Stimulated activated CD8-positive, alpha-beta memory T cell treated with anti-CD3 and anti-CD28 coated beads, Interleukin-7, amount 100 ng/mL, for 1 hour (primary cell): ENCODE measurements at places on chromosomes 3 and 15.
A peak's percentile ranks its signal among the peaks of the same experiment; 100 is the strongest.

DNA sequence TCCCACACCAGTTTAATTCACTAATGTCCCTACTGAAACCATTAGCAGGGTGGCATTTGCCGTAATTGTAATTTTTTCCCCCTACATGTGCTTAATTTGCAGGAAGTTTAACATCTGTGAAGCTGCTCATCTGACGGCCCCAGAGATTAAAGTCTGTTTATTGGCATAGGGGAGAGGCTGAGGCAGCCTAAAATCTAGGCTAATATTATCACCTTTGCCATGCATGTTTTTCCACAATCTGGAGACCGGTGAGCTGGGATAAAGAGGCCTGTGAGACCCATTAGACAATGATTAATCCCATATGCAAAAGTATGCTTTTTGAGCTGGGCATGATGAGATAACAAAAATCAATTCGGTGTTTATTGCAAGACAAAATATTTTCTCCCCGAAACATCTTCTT is 561.2 kb upstream of the ALCAM start:
- DNase-seq: no peak

- no peak for DNase-seq
Measured at GRCh38 chr15:40246496-40247280, 7.8 kb downstream of the PAK6 start.

- no peak for DNase-seq
Measured at GRCh38 chr15:43253431-43254403, 13.0 kb downstream of the TGM5 start.

GRCh38 chr15:64855205-64855975 is 13.7 kb downstream of the PLEKHO2 start:
- DNase-seq: no peak

DNA sequence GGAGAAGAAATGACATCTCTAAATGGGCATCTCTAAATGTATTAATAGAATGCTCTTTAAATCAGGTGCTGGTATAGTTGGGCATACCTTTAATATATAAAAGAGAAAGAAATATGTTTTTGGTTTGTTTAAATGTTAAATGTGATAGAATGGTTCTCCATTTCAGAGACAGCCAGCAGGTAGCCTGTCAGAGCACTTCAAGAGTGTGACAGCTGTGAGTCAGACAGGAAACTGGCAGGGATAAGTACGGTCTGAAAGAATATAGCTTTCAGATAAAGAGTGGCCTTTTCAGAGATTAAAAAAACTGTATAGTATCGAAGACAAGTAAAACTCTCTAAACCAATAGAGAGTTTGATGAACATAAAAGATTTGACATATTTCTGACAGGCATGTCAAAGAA is 654.1 kb downstream of the IGSF11 start:
- no peak for DNase-seq

- no peak for DNase-seq
Measured at GRCh38 chr15:75215107-75216004, 13.7 kb downstream of the C15orf39 start.

GRCh38 chr3:122382888-122383666 is at the start of gene MIX23:
TSS of gene MIX23 (minus strand) at chr3:122383231. CDS start at chr3:122383224, 7 bp downstream.
- peak; percentile 56 for DNase-seq

DNA sequence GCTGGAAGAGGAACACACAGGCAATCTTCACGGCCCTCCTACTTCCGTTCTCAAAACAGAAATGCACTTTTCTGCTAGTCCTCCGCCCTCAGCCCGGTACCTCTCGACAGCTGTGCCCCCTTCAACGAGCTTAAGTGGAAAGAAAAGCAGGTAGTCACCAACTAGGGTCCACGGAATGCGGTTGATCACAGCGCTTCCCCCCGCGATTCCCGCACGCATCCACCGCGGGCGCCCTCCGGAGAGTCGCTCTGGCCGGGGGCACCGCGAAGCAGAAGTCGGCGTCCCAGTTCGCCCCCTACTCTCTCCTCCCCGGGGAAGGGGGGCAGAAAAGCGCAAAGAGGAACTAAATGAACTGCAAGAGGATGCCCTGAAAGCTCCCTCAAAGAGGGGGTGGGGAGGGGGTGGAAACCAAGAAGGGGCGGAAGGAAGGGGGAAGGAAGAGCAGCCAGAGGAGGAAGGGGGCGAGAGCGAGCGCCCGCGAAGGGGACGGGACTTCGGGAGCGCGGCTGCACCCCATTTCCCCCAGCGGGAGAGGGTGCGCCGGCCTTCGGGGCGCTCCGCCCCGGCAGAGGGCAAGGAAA is 738 bp downstream of the ACAP2 start:
- peak; percentile 6 for DNase-seq

- DNase-seq: no peak
Measured at GRCh38 chr15:29021857-29022256, 136.1 kb downstream of the APBA2 start.

DNA sequence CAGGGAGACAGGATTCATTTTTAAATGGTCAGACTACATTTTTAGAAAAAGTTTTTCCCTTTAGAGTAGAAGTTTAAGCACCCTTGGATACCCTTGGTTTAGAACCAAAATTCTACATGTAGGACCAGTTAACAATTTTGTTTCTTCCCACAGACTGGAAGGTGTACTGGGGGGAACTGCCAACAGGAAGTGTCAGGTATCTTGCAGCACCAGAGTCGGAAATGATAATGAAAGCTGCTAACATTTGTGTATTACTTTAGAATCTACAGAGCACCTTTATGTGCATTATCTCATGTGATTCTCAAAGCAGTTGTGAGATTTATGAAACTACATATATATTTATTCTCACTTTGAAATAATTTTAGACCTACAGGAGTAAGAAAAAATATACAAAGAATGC is 21.5 kb downstream of the SPRED1 start:
- no peak for DNase-seq

DNA sequence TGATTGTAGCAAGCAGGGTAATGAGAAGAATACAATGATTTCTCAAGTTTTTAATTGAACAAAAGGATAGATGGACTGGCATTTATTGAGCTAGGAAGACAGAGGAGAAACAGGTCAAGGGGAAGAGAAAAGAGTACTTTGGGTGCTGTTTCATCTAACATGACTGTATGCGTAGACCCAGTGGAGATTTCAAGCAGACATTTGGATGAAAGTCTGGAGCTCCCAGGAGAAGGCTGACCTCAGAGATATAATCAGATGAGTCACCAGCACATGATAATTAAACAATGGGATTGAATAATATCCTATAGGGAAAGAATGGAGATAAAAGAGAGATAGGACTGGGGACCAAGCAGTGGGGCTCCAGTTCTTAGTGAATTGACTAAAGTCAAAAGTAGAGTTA is 194.9 kb downstream of the ARRDC4 start:
- DNase-seq: no peak

DNA sequence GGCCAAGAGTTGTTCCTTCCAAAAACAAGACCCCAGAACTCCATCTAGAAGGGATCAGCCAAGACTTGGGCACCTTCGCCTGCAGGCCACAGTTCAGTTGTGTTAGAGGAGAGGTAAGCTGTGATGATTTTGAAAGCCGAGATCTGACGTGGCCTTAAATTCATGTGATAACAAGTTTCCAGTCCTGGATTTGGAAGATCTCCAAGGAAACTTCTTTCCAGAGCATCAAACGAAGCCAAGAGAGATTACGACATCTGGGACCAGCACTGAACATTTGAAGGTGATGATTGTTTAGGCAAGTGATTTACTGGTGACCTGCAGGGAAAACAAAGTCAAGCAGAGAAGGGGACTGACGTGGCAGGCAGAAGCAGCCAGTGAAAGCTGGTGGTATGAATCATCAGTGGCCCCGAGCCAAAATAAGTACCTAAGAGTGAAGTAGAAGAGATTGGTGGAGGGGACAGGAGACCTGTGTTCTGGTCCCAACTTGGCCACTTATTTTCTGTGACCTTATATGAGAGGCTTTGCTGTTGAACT is 339.0 kb upstream of the PROK2 start:
- no peak for DNase-seq

DNA sequence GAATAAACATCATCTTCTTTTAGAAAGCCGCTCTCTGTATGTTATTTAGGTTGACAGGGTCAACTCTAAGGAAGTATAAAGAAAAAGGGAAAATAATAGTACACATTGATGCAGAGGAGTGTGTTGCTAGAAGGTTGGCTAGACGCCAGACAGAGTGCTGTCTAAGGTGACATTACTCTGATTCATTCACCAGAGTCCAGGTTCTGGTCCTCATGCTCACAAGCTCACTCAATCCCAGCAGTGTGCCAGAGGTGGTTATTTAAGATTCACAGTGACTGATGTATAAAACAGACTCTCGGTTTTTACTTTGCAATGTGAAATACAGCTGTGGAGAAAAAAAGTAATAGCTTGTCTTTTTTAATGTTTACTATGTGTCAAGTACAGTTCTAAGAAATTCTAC is 1.7 kb downstream of the CFAP44 start:
- no peak for DNase-seq

GRCh38 chr3:158508481-158508880 is 62.5 kb upstream of the MLF1 start:
- DNase-seq: no peak

DNA sequence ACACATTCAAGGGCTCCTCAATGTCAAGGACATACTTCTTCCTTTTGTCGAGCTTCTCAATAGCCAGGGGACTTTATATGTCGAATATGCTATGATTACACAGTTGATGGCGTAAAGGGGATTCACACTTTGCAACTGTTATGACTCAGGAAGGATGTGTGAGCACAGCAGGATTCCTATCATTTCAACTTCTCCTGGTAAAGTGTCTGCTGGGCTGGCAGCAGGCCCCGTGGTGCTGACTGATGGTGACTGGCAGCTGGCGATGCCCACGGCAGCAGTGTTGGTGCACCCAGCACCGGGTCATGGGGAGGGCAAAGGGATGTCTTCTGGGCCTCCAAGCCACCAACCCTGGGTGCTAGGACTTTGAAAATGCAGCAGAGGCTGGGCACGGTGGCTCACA is 44.8 kb upstream of the GNB5 start:
- DNase-seq: no peak

- no peak for DNase-seq
Measured at GRCh38 chr3:67875338-67875737, 220.9 kb upstream of the SUCLG2 start.

DNA sequence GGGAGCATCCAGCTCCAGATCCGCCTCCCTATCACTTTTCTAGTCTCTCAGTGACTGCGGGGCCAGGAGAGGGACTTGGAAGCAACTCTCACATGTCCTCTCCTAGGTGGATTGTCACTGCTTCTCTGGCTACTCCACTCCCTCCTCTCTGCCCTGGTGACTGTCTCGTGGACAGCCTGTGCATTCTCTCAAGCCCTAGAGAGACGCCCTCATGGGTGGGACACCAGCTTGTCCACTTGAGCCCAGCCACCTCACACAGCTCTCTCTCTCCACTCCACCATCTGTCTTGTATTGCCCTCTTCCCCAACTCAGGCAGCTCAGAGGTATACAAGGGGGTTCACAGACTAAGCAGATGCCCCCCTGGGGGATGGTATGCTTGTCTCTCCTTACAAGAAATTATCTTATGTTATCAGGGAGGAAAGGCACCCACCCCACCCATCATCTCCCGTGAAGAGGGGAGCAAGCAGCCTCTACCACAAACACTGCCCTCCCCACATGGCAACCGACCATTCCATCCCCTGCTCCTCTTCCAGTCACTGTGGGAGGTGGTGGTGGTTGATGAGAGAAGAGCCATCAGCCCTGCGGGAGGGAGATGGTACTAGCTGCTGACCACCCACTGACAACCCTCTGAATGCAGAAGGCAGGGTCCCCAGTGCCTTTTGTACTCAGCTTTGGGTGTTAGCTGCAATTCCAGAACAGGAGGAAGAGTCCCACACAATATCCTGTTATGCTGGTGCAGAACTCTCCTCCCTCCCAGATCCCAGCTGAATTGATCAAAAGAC is 15.5 kb upstream of the LOXL1 start:
- no peak for DNase-seq

- DNase-seq: no peak
Measured at GRCh38 chr3:4751029-4751501, 228.2 kb upstream of the BHLHE40 start.

- no peak for DNase-seq
Measured at GRCh38 chr3:158169091-158169491, 59.2 kb downstream of the RSRC1 start.

DNA sequence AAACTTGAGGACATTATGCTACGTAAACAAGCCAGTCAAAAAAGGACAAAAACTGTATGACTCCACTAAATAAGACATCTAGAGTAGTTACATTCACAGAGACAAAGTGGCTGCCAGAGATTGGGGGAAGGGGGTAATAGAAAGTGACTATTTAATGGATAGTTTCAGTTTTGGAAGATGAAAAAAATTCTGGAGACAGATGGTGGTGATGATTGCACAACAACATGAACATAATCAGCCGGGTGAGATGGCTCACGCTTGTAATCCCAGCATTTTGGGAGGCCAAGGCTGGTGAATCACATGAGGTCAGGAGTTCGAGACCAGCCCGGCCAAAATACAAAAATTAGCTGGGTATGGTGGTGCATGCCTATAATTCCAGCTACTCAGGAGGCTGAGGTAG is 40.6 kb downstream of the DPP8 start:
- no peak for DNase-seq

GRCh38 chr15:42402455-42403205 is 43.3 kb downstream of the CAPN3 start:
- no peak for DNase-seq

DNA sequence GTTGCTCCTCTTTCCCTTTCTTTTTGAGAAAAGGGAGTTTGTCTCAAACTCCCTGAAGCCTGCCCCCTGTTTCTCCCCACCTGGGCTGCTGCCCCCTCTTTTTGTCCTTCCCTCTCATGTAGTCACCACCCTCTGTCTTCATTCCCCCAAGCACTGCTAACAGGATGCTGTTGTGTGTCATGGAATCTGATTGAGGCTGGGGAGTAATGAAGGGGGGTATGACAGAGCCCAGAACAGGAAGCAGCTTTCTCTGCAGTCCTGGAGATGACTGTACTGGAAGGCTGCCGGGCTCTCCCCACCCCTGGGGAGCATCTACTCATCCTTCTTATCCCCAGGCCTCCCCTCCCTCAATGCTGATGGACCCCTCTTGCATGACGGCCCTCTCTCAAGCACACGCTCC is 181.6 kb downstream of the ABHD5 start:
- no peak for DNase-seq

DNA sequence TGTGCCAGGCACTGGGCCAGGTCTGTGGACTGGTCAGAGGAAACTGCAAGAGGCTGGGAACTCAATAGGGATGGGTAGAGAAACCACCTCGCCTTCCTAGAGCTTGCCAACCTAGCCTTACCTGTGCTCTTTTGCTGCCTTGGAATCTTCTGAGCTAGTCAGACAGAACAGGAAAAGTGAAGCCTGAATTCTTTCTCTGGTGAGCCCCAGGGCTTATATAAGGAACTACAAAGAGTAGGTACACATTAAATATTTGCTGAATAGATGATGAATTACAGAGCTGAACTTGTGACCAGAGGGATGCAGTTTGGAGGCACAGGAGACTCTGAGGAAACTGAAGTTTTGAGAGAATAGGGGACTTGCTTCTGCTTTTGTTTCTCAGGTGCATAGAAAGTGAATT is 15.6 kb upstream of the FBXW12 start:
- no peak for DNase-seq

DNA sequence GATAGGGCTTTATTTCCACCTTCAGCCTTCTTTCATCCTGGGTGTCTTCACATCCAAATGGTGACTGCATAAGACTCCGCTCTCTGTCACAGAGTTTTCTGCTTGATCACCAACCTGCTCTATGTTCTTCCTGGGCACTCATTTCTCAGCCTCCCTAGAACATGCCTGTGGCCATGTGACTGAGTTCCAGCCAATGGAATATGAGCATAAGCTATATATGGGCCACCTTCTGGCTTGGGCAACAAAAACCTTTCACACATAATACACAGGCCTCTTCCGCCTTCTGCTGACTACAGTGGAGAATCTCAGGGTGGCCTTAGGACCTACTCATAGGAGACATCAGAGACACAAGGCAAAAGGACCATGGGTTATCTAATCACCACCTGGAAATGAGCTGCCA is 51.2 kb upstream of the MED12L start:
- DNase-seq: no peak
